ENCODE measurements at places on chromosomes 5 and 9. TPM values are rescaled to one million over a fixed set of nuclear protein-coding genes. Genes with fewer than 3 reads are reported as not detected.

GRCh38 chr9:131252120-131252519, 24.2 kb downstream of the FAM78A start:
- no peak for DNase-seq

GRCh38 chr9:110146373-110146772, 61.6 kb downstream of the C9orf152 start:
- DNase-seq, result no peak

The SCGB3A1 gene
- total RNA-seq, result not detected

GRCh38 chr5:19018822-19019221, 969.2 kb downstream of the CDH18 start:
- DNase-seq, result no peak

The TAF11L5 gene
- total RNA-seq, result not detected

DNA sequence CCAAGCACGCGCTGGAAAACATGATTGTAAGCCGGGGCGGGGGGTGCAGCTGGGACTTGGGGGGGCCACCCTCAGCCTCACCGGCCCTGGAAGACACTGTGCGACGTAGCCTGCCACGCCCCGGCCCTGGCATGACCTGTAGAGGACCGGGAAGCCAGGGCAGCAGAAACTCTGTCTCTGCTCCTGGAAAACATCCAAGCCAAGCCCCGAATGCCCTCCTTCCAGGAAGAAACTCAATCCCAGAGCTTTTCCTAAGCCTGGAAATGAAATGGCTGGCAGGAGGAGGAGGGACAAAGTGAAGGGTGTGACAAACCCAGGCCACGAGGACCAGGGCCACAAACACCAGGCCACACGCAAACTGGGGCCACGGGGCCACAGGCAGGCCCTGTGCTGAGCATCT, 55.4 kb downstream of the KCNT1 start:
- DNase-seq, result no peak

DNA sequence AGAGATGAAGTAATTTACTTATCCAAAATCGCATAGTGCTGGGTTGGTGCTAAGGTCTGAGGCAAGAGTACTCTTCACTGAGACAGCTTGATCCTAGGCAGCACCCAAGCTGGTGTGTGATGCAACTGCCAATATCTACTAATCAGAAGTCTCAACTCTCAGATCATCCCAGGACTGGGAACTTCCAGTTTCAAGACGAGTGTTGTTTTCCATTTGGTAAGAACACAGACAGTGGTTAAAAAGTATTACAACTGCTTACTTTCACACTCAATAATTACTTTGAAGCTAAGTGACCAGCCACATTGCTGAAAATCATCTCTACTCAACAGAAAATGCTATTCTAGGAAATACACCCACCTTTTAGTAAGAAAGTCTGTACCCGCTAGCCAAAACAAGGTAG, 45.3 kb downstream of the FBXW11 start:
- no peak for DNase-seq

The LHX6 gene
- total RNA-seq, result 46.4 TPM

The COL15A1 gene
- 29.3 TPM for total RNA-seq

GRCh38 chr5:139401546-139401945, 2.3 kb downstream of the SPATA24 start:
- no peak for DNase-seq

The ACOT12 gene
- not detected for total RNA-seq

- DNase-seq, result no peak
Observed at GRCh38 chr9:5529683-5530221, 19.4 kb downstream of the PDCD1LG2 start.

DNA sequence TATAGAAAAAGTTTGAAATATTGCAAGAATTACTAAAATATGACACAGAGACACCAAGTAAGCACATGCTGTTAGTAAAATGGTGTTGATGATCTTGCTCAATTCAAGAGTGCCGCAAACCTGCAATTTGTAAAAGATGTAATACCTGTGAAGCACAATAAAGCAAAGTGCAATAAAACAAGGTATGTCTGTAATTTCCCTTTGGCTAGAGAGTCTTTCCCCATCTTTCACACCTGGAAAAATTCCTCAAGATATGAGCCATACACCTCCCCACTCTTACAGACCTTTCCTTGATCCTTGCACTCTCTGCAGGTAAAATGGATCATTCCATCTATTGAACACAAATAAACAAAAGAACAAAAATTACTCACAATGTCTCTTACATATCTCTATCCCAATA, 597.8 kb downstream of the EFNA5 start:
- DNase-seq, result no peak

GRCh38 chr5:59037941-59038797, 455.3 kb downstream of the RAB3C start:
- DNase-seq, result no peak

The PRXL2C gene
- total RNA-seq, result 11.6 TPM

DNA sequence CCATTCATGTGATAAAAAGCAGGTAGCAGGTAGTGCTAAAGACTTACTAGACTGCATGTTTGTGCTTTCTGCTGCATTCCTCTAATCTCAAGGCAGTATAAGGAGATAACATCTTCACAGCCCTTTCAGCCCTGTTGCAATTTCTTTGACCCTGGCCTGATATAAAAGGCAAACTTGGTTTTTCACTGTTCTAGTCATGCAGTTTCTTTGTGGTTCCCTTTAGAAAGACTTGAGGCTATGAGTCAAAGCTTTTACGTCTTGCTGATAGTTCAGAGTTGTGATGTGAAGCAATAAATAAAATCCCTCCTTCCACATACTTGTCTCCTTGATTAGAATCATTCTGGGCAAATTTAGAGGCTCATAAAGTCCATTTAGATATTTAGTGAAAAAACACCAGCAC, 88.6 kb upstream of the CDKN2B start:
- DNase-seq, result no peak

DNA sequence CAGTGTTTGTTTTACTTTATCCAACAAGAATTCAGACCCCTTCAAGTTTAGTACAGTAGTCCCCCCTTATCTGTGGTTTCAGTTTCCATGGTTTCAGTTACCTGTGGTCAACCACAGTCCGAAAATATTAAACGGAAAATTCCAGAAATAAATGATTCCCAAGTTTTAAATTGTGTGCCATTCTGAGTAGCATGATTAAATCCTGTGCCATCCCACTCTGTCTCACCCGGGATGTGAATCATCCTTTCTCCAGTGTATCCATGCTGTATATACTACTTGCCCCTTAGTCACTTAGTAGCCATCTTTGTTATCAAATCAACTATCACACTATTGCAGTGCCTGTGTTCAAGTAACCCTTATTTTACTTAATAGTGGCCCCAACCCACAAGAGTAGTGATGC, 153.8 kb upstream of the RASA1 start:
- DNase-seq, result no peak

The ADAMTS12 gene
- 0.58 TPM for total RNA-seq

DNA sequence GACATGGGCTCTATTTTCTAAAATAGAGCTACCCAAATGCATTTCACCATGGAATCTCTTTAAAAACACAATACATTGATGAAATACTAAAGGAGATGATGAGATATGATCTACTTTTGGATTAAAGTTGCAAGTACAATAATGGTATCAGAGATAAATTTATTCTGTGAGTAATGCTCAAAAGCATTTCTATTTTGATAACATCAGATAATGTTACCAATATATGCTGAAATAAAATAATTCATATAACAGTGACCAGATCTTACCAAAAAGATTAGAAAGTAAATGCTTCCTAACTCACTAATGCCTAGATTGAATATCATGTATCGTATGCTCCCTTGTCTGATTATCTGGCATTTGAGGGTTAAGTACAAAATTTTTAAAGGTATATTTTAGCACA, 761.8 kb upstream of the ZNF608 start:
- no peak for DNase-seq

The ELAVL2 gene
- total RNA-seq, result 1.1 TPM

DNA sequence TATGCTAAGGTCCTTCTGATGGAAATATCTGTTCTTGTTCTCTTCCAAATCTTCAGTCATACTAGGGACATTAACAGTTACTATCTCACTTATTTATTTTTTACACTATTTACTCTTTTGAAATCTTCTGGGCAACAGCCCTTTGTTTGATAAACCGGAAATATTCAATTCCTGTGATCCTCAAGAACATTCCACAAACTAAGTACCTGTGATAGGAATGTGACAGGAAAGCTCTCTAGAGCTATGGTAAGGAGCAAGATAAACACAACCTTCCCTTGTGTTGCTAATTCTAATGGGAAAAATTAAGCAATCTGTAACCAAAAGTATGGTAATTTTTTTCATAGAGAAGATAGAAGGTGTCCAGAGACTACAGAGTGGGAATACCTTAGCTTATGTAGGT, 22.0 kb upstream of the ANKRD34B start:
- no peak for DNase-seq

The IFNA13 gene
- total RNA-seq, result not detected

- no peak for DNase-seq
Observed at GRCh38 chr9:5632540-5632939, 3.6 kb downstream of the RIC1 start.

DNA sequence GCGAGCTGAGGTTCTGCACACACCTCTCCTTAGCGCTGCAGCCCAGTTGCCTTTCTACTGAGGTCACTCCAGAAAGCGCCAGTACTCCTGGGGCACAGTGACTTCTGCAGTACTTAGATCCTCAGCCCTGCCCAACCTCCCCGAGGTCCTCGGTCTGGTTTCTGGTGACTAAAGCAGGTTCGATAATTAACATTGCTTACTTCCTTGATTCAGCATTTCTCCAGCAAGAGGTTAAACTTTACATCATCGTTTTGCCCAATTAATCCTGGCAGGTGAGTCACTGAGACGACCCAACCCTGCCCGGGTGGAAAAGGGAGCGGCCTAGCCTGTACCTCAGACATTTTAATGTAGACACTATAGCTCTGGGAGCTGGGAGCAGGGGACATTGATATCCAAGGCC, 77.6 kb downstream of the PLAC8L1 start:
- peak; percentile 71 for DNase-seq

The STC2 gene
- 2.6 TPM for total RNA-seq

- peak; percentile 80 for DNase-seq
Observed at GRCh38 chr5:74640954-74641734, 616 bp upstream of the ENC1 start.

Data from stomach (tissue), 19 donors.